ENCODE measurements at places on chromosomes 3 and 15.

DNA sequence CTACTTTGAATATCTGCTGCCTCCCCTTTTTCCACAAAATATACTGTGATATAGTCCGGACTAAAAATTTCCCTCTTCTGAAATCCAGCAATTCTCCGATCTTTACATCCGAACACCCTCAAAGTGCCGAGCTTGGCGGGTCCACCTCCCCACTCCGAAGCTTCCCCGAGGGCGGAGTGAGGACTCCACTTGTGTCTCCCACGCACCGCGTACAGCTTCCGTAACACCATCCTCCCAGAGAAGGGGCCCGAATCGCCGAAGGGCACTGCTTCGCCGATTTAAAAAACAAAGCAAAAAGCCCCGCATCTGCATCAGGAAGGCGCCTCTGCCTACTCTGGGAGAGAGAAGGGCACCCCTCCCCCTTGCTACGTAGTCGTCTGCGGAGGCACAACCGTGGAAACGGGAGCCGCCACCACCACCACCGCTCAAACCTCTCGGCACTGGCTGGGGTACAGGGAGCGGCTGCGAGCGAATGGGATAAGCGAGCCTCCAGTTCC lies 551 bp downstream of the NCBP2 start:
- no peak for DNase-seq

GRCh38 chr3:104190681-104191080 lies 1176.0 kb upstream of the ALCAM start:
- DNase-seq: peak; percentile 40

GRCh38 chr15:101615986-101616848 lies 36.0 kb downstream of the TM2D3 start:
- peak; percentile 68 for DNase-seq

DNA sequence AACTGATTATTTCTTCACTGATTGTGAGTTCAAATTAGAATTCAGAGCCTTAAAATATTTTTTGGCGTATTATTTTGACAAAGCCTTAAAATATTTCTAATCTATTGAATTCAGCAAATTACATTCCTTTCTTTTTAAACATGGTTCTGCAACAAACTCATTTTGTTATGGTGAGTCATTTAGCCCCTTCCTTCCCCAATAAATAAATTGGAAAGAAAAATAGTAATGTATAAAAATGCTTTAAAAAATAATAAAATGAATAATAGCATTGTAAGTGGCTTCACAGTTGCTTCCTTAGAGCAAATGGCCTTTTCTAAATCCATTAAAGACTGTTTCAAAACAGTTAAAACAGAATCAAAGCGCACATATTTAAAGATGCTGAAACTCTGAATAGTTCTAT lies 12.1 kb downstream of the CSNK1G1 start:
- DNase-seq: peak; percentile 22

DNA sequence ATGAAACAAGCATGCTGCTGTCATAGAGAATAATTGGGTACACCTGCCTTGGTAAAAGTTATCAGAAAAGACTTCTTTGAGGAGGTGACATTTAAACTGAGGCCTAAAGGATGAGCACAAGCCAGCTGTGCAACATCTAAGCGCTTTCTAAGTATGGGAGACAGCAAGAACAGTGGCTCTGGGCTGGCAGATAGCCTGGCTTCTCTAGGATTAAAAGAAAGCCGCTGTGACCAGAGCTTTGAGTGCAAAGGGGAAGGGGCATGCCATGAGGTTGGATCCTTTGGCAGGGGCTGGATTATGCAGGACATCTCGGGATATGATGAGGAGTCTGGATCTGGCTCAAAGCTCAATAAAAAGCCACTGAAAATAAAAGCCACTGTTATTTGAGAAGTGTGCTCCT lies 99.2 kb downstream of the FBN1 start:
- no peak for DNase-seq

DNA sequence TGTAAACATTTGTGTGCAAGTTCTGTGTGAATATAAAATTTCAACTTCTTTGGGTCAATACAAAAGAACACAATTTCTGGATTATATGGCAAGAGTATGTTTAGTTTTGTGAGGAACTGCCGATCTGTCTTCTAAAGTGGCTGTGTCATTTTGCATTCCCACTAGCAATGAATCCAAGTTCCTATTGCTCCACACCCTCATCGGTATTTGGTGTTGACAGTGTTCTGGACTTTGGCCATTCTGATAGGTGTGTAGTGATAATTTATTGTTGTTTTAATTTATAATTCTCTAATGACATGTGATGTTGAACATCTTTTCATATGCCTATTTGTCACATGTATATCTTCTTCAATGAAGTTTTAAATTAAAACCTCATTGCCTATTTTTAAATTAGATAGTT lies 58.2 kb upstream of the TMC3 start:
- no peak for DNase-seq

DNA sequence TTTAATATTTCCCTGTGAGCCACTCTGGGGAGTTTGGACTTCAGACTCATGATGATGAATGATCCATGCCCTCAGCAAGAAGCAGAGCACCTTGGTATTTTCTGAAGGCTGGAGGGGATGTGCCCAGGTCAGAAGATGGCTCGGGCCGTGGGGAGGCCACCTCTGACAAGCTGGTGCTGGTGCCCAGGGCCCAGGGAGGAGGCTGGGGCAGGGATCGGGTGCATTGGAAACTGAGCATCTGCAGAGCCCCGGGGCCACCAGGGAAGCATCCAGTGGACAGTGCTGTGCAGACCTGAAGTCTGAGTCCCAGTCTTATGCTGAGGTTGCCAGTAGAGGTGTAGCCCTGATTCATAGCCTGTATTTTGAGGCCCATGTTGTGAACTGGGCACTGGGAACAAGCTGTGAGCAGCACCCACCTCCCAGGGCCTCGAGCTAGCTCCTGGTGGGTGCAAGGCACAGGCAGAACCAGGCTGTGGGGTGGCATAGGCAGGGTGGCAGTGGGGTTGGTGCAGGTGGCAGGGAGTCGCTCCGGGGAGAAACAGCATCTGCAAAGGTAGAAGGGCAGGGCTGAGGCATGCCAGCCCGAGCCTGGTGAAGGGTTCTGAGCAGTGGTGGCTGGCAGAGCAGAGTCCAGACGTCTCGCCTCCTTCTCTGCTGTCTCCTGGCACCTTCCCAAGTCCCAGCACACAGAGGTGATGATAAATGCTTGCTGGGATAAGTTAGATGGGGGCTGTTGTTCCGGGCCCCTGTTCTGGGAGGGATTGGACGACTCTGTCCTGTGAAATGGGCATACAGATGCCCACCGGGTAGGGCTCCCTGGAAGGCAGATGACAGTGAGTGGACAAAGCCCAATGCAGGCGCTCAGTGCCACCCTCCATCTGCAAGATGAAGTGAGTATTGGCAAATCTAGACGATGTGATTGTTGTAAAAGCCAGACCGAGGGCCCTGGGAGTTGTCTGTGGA lies 10.6 kb downstream of the DNAJB8 start:
- no peak for DNase-seq

GRCh38 chr15:47410247-47410646 lies 307.1 kb upstream of the SEMA6D start:
- no peak for DNase-seq

DNA sequence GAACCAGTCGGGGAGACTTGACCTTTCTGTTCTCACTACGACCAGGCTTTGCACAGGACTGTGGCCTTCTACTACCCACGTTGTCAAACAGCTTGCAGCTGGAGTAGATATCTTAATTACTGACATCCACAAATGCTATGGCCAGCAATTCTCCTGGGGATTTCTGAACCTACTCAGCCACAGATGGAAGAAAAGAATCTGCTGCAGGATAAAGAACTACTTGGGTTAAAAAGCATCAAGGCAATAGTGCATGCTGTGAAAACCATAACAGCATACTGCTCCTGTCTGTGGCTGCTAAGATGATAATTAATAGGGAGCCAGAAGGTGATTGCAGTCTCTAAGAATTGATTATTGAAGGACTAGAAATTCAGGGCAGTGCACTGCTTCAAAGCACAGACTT lies 859.2 kb upstream of the SEMA6D start:
- no peak for DNase-seq

- no peak for DNase-seq
These were observed 32.7 kb downstream of the CHL1 start for GRCh38 chr3:229183-229661.

DNA sequence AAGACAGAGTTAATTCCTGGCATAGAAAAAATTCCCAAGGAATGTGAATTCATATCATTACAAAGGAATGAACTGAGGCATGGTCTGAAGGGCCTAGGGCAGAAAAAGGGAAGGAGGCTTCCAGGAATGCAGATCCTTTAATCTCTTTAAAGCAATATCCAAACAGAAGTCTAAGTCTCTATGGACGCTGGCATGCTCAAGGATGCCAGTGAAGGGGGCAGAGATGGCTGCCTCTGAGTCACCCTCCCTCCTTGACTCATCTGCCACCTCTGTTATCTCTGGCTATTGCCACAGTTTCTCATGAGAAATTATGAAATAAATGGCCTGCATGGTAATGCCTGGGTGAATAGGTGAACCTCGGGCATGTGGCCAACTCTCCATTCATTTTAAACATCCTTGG lies 96.3 kb upstream of the BCL6 start:
- DNase-seq: no peak

DNA sequence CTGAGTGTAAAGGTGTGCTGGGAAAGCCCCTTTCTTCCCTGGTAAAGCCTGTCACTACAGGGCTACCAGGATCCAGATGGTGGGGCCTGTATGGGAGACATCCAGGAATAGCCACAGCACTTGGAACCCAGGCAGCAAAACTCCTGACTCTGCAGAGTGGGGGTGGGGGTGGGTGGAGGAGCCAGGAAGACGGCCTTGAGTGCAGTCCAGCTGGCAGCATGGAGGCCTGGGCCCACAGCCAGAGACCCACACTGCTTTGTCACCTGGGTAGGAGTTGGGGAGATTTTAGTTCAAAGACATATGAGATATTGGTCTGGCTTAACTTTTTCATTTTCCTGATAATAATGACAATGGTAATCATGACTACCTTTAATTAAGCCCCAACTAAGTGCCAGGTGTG lies 116.7 kb upstream of the MRPS22 start:
- DNase-seq: no peak

GRCh38 chr3:165434516-165434915 lies 238.3 kb upstream of the SLITRK3 start:
- no peak for DNase-seq

- DNase-seq: no peak
These were observed 5.6 kb downstream of the WDR82 start for GRCh38 chr3:52272831-52273230.

GRCh38 chr3:59772416-59773408 lies 722.9 kb upstream of the CFAP20DC start:
- DNase-seq: no peak

- no peak for DNase-seq
These were observed 15.3 kb upstream of the PLCL2 start for GRCh38 chr3:16869261-16870005.

DNA sequence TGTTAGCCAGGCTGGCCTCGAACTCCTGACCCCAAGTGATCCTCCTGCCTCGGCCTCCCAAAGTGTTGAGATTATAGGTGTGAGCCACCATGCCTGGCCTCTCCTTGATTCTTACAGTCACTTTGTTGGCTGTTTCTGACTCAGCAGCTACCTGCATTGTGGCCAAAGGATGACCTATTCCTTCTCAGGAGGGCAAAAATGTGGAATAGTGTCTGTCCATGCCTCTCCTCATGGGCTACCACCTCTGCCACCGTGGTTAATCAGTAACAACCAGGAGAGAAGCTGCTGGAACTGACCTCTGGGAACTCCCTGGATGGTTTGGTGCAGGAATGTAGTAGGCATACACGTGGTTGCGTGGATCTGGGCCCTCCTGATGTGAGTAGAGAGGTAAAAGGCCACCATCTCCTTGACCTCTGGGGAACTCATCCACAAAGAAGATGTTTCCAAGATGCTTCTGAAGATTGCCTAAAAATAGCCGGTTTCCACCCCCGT lies 63.3 kb downstream of the FLNB start:
- DNase-seq: no peak
